ENCODE measurements at places on chromosomes 16 and 17. TPM values are rescaled to one million over a fixed set of nuclear protein-coding genes. Genes with fewer than 3 reads are reported as not detected.

- DNase-seq: no peak
These were observed 147.1 kb downstream of the RPTOR start for GRCh38 chr17:80691784-80692183.

- DNase-seq: no peak
These were observed 603.4 kb downstream of the KCNJ2 start for GRCh38 chr17:70772761-70773160.

DNA sequence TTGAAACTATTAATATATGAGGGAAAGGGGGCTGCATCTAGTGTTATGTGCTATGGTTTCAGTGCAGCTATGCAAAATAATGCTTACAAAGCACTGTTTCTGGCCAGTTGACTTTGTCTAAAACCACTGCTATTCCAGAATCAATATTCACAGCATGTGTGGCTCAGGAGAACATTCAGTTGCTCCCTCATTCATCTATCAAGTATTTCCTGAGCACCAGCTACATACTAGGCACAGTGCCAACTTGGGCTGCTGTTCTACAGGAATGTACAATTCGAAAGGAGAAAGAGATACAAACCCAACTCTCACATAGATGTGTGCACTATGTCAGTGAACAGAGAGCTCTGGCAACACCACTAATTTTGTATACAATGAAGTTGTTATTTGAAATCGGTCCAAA, 183.0 kb downstream of the PHKB start:
- DNase-seq: no peak

- no peak for DNase-seq
These were observed 20.8 kb upstream of the LRRC37A3 start for GRCh38 chr17:64940055-64940454.

DNA sequence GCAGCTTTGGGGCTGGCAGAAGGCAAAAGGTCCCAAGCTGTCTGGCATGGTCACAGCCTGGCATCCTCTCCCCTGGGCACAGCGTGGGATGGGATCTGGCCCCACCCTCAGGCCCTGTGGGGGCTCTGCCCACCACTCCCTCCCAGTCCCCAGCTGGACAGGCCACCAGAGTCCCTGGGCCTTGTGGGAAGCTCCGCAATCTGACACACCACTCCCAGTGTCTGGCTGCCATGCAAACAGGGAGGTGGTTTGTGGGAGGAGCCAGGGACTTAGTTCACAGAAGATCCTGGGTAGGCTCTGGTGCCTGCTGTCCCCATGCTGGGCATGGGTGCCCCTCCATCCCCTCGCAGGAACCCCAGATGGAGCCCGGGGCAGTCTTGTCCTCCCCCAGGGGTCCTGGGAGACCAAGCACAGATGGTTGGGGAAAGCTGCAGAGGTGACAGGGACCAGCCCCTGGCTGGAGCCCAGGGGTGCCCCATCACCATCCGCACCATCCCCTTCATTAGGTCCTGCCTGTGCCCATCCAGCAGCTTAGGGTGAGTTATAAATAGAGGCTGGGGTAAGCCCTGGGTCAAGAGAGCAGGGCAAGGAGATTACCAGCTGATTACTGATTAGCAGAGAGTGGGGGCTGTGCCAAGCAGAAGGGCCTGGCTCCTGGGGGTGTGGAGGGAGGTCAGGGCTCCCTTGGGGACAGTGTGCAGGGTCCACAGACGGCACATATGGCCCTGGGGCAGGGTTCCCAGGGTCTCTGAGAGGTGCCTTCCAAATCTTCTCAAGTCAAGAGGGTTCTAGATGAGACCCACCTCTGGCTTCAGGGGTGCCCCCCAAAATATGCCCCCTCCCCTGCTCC, 6.2 kb downstream of the FSCN2 start:
- DNase-seq: no peak

DNA sequence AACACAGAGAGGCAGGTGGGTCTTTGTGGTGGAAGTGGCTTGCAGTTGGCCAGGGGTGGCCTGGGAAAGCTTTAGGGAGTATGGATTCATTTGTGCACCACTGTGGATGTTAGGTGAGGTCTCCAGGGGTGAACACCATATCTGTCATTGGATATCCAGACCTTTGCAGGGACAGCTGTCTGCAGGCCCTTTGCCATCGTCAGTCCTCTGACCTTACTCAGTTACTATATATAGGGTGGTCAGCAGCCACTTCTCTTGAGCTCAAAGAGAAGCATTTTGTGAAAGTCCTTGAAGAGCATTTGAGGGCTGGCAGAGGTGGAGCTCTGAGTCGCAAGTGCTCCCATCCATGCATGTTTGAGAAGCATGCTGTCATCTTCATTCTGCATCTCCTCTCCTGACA, 40.4 kb downstream of the TMEM11 start:
- no peak for DNase-seq

DNA sequence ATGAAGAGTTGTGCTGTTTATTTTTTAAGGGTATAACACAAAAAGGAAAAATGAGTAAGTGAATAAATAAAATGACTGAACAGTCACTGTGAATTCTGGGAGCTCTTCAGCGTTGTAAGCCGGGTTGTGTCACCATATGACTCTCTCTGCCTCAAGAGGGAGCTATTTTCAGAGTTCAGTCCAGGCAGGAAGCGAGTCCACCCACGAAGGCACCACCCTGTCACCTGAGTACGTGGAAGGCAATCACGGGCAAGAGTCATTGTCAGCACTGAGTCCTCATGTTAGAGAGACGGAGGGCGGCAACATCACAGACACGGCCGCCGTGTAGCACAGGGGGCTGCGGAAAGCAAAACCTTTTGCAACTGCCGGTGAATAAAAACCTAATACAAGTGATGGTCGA, 227.6 kb downstream of the UTP18 start:
- no peak for DNase-seq

Gene HLF
- 22.6 TPM for total RNA-seq

Gene PRAC1
- total RNA-seq: not detected

Gene COASY
- 48.8 TPM for total RNA-seq

Data from left ventricle myocardium inferior (tissue), 1 donor.